ENCODE measurements at places on chromosomes 4 and X.

DNA sequence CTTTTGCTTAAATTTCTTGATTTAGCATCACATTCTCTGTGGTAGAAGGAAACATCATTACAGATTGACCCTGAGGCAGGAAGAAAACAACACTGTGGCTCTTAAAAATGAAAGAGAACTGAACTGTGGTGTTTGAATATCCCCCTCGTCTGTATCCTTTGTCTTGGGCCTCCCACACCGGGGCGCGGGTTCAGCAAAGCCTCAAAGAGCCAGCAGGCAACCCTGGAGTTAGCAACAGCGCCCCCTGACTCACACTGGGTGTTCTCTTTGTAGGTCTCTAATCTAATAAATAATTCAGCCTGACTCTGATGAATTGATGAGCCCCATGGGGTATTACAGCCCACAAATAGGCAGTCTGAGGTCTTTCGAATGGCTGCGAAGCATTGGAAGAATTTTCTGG lies 46.1 kb upstream of the CTSO start:
- no peak for DNase-seq

DNA sequence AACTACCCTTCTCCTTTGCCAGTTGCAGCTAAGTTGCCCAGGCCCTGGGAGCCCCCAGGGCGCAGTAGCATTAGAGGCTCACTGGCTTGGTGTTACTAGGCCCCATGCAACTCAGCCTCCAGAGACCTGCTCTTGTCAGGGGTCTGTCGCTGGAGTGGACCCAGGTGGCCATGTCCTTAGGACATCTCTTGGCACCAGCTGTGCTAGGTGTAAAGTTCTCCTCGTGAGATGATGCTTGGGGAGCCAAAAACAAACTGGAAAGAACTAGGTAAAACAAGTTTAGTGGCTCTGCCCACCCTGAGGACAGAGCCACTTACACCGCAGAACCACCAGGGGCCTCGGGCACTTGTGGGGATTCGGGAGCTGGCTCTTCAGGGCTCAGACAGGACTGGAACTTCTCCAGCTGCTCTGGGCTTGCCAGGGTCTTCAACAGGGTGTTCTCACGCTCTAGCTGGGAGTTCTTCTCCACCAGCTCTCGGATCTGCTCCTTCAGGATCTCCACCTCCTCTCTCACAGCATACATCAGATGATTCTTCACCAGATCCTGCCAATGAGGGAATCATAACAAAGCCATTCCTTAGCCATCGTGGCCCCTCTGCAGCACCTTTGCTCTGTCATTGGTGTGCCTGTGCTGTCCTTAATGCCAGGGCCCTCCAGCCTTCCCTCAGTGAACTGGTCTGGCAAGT lies 61.2 kb downstream of the TSC22D3 start:
- DNase-seq, result no peak

DNA sequence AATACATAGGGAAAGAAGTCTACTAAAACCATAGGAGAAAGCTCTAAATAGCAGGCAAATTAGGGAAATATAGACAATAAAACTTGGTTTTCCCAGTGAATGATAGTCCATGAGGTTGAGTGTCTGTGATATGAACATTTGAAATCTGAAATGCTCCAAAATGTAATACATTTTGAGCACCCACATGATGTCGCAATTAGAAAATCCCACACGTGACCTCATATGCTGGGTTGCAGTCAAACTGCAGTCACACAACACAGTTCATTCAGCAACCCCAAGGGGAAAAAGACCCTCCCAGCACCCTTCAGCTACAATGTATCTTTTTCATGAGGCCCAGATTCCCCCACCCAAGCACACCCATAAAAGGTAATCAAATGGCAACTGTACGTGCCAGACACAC lies 155.6 kb downstream of the BTC start:
- DNase-seq, result no peak

GRCh38 chr4:161949946-161950725 lies 213.7 kb downstream of the FSTL5 start:
- no peak for DNase-seq

- DNase-seq, result no peak
Observed at GRCh38 chr4:5881340-5881739, 11.5 kb downstream of the CRMP1 start.

DNA sequence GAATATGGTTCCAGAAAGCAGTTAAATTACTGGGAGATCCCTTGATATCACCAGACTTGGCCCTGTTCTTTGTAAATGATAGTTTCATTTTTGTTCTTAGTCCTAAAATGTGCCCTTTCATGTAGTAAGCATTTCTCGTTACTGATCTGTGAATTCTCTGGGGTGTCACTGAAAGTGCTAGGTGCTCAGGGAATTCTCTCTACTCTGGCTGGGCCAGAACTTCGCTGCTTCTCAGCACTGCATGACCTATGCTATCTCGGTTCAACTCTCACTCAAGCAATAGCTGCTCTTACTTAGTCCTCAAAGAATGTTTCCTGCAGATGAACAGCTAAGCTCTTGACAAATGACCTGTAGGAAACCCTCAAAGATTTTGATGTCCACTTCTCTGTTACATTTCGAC lies 1144.3 kb downstream of the ADGRL3 start:
- no peak for DNase-seq

GRCh38 chr4:138573246-138573645 lies 331.1 kb upstream of the SLC7A11 start:
- no peak for DNase-seq

All from NCI-H1417 treated with DMSO at 0.1 percent for 48 hours (cell line).